Colonic mucosa (tissue), 4 donors: ENCODE measurements at places on chromosomes 6 and 20.

DNA sequence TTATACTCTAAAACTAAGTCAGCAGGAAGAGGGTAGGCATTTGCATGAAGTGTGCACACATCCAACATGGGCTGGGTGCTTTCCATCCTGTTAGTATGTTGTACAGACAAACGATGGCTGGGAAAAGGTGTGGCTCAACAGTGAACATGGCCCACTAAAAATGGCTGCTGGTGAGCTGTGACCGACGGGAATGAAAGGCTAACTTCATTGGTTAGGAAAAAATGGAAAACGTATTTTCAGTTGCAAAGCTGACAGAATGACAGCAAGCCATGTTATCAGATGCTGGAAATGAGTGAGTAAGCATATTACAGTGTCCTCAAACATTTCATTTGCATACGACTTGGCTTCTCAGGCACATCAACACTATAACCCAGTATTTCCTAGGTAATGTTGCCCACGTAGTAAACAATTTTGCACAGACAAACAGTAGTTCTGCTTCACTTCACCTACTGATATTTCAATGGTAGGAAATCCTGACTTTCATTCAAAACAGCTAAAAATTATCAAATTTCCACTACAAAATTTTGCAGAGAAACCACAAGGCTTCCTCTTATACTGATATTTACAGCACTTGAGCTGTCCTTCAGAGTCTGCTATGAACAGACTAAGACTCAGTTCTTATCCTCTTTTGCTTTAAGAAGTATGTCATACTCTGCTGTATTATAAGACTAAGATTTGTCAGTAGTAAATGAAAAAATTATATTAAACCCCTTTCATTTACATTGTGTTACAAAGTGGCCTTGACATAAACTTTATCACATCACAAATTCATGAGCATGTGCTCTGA is 98.9 kb downstream of the IRF4 start:
- H3K4me1 ChIP-seq: no peaks in the 10 kb centered on the region
- no peaks in the 10 kb centered on the region for H3K27me3 ChIP-seq
- no peak for DNase-seq
- no peak overlapping the region for H3K4me3 ChIP-seq
- no peak overlapping the region for H3K27ac ChIP-seq

DNA sequence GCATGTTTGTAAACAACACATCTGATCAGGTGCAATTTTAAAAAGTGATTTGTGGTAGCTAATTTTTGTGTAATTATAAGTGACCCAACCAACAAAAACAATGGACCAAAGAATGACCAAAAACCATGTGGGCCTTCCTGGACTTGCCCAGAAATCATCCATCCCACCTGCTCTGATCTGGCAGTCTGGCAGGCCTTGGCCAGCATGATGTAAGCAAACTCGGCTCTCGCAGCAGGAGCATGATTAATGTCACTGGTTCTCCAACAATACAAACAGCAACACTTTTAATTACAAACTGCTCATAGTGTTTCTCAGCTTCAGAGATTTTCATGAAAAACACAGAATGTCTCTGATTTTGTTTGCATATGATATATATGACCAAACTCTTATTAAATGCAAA is 16.1 kb downstream of the TP53INP2 start:
- H3K4me3 ChIP-seq: no peak overlapping the region
- H3K27ac ChIP-seq: no peak overlapping the region
- H3K4me1 ChIP-seq: no peaks in the 10 kb centered on the region
- H3K36me3 ChIP-seq: no peaks in the 10 kb centered on the region
- no peaks in the 10 kb centered on the region for H3K27me3 ChIP-seq
- DNase-seq: no peak

- DNase-seq: no peak
- no peak overlapping the region for H3K27ac ChIP-seq
- H3K36me3 ChIP-seq: no peaks in the 10 kb centered on the region
- H3K4me1 ChIP-seq: no peaks in the 10 kb centered on the region
- no peak overlapping the region for H3K4me3 ChIP-seq
- no peaks in the 10 kb centered on the region for H3K27me3 ChIP-seq
Observed at GRCh38 chr6:156164701-156165452, 612.3 kb upstream of the ARID1B start.

DNA sequence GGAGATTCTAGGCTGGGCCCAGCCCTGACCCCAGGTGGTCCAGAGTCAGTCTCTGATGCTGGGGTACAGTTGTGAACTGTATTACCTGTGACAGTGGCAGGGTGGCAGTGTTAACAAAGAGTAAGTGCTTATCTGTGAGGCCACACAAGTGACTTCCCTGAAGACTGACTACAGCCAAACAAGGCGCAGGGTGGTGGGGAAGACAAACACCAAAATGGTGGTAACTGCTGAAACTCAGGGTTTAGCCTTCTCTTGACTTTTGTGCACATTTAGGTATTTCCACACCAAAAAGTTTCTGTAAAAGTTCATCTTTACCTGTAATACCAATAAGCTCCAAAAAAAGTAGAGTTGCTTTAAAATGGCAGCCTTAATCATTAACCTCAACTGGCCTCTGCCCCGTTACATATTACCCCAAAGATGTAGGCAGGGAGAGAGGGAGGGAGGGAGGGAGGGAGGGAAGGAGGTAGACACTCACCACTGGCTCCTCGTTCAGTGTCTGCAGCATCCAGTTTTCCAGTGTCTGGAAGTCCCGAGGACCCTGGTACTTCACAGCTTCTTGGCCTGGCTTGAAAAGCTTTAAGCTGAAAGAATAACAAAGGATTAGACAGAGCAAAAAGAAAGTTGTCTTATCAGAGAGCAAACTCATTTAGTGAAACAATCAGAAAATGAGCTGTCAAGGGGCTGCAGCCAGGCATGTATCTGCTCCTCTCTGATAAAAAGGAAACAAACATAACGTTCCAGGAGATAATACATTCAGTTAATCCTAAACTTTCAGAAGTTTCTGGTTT is 11.3 kb downstream of the TXNDC5 start:
- H3K27ac ChIP-seq: no peak overlapping the region
- DNase-seq: peak; percentile 46
- H3K4me1 ChIP-seq: peaks cover 7% of the 10 kb centered on the region
- no peaks in the 10 kb centered on the region for H3K27me3 ChIP-seq
- no peak overlapping the region for H3K4me3 ChIP-seq

DNA sequence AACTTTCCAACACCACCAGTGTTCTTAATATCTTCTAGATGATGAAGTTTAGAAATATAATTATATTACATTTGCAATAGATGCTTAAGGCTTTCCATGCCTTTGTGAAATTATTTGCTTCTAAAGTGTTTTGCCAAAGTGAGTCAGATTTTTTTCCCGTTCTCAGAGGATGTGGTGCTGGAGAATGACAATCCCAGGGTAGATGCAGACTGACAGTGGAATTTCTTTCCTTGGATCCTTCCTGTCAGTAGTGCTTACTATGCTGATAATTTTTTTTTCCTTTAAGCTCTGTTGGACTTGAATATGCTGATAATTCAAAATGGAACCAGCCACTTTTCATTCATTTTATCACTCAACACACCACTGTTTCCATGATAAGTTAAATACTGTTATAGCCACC is 59.9 kb upstream of the SOX4 start:
- no peaks in the 10 kb centered on the region for H3K4me1 ChIP-seq
- no peak for DNase-seq
- no peaks in the 10 kb centered on the region for H3K36me3 ChIP-seq
- no peak overlapping the region for H3K27ac ChIP-seq

- DNase-seq: peak; percentile 28
- H3K27me3 ChIP-seq: no peaks in the 10 kb centered on the region
- H3K36me3 ChIP-seq: no peaks in the 10 kb centered on the region
Observed at GRCh38 chr6:168147205-168147738, 68.3 kb upstream of the FRMD1 start.

DNA sequence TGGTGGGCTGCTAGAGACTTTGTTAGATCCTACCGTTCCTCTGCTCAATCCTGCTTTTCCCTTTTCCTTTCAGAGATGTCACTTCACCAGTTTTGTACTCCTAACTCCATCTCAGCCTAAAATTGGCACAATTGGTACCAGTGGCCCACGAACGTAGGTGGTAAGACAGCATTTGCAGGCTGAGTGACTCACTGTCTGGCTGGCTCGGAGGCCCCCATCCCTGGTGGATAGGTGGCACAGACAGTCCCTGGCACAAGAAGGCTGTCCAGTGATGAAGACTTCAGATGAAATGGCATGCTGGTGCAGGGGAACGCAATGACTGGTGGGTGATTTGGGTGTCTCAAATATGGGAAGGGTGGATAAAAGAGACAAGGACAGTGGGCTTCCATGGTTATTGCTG is 11.1 kb downstream of the HEBP2 start:
- no peak overlapping the region for H3K4me3 ChIP-seq
- no peaks in the 10 kb centered on the region for H3K27me3 ChIP-seq
- no peaks in the 10 kb centered on the region for H3K36me3 ChIP-seq
- H3K27ac ChIP-seq: no peak overlapping the region

DNA sequence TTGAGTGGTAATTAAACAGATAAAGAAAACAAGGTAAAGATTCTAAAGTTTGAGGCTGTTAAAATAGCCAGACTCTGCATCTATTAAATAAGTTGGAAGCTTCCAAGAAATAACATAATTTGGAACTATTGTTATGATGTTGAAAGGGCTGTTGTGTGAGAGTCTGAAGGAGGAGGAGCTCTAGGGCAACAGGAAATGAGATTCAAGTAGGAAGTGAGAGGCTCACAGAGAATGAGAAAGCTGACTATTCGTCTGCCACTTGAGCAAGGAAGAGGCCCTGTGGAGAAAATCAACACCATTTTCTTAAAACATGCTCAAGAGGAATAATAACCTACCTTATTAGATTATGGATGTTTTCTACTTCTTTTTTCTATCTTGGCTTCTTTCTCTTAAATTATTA is 185.2 kb downstream of the SLC24A3 start:
- no peaks in the 10 kb centered on the region for H3K4me1 ChIP-seq
- no peak overlapping the region for H3K4me3 ChIP-seq
- no peaks in the 10 kb centered on the region for H3K27me3 ChIP-seq
- DNase-seq: no peak

- no peaks in the 10 kb centered on the region for H3K4me1 ChIP-seq
- H3K27ac ChIP-seq: no peak overlapping the region
- H3K4me3 ChIP-seq: no peak overlapping the region
- H3K27me3 ChIP-seq: no peaks in the 10 kb centered on the region
- no peak for DNase-seq
Observed at GRCh38 chr6:10513544-10513943, 7.6 kb upstream of the GCNT2 start.

GRCh38 chr6:90311569-90311968 is 14.9 kb upstream of the BACH2 start:
- no peak for DNase-seq
- H3K27me3 ChIP-seq: no peaks in the 10 kb centered on the region
- H3K4me3 ChIP-seq: no peak overlapping the region
- H3K4me1 ChIP-seq: no peaks in the 10 kb centered on the region
- no peak overlapping the region for H3K27ac ChIP-seq
- no peaks in the 10 kb centered on the region for H3K36me3 ChIP-seq

DNA sequence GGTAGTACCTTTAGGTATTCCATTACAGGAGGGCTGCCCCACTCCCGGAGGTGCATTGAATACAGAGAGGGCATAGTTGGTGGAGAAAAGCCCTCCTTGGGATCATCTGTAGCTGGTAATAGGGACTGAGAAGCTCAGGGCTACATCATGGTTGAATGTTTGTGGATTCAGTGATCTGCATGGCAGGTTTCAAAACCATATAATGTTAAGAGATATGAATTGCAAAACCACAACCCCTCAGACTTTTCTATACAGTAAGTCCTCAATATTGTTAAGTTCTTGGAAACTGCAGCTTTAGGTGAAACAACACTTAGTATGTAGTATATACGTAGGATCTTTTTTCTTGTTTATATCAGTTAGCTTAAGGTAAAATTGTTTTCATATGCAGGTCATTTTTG is 11.3 kb downstream of the TULP4 start:
- no peaks in the 10 kb centered on the region for H3K27me3 ChIP-seq
- no peak for DNase-seq

- H3K27ac ChIP-seq: peak overlapping the region; percentile 99
- no peaks in the 10 kb centered on the region for H3K4me1 ChIP-seq
- H3K27me3 ChIP-seq: no peaks in the 10 kb centered on the region
- no peaks in the 10 kb centered on the region for H3K36me3 ChIP-seq
- peak overlapping the region; percentile 84 for H3K4me3 ChIP-seq
Observed at GRCh38 chr6:113855500-113856374, 1.4 kb upstream of the MARCKS start.

- H3K27ac ChIP-seq: no peak overlapping the region
- no peaks in the 10 kb centered on the region for H3K36me3 ChIP-seq
- H3K27me3 ChIP-seq: no peaks in the 10 kb centered on the region
- H3K4me3 ChIP-seq: no peak overlapping the region
- no peak for DNase-seq
- no peaks in the 10 kb centered on the region for H3K4me1 ChIP-seq
Observed at GRCh38 chr20:6178537-6178936, 55.7 kb upstream of the FERMT1 start.

GRCh38 chr6:54020334-54020733 is 90.9 kb upstream of the MLIP start:
- DNase-seq: no peak
- no peak overlapping the region for H3K4me3 ChIP-seq
- no peaks in the 10 kb centered on the region for H3K4me1 ChIP-seq
- no peaks in the 10 kb centered on the region for H3K36me3 ChIP-seq

- H3K27ac ChIP-seq: no peak overlapping the region
- no peaks in the 10 kb centered on the region for H3K27me3 ChIP-seq
- no peak for DNase-seq
- no peak overlapping the region for H3K4me3 ChIP-seq
- no peaks in the 10 kb centered on the region for H3K36me3 ChIP-seq
Observed at GRCh38 chr6:129645830-129646579, 64.0 kb downstream of the ARHGAP18 start.

DNA sequence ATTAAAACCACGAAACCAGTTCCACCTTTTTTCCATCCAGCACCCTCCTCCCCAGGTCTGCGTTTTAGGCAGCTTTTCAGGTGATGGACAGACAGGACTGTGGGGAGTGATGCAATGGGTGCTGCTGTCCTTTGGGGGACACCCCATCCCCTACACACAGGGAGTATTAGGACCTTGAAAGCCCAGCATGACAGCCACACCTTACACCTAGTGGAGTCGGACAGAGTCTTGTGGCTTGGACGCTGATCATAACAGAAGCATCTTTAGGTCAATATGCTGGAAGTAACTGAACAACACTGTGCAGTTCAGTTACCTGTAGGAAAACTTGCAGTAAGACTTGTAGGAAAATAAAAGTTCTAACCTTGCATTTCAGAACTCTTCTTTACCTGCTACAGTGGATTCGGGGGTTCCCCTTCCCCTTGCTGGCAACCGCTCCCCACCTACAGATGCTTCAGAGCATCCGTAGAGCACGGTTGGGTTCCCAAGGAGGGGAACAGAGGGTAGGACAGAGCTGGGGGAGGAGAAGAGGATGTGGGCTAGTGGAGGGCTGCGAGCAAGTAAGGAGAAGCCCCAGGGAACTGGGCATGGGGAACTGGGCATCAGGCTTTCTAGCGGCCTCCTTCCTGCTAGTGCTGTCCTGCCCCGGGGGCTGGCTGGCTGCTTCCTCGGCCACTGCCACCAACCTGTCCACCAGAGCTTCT is 31.7 kb downstream of the PLEKHG1 start:
- peak overlapping the region; percentile 26 for H3K27ac ChIP-seq
- H3K4me3 ChIP-seq: no peak overlapping the region
- no peak for DNase-seq
- peaks cover 8% of the 10 kb centered on the region for H3K4me1 ChIP-seq
